Vagina (tissue), 2 donors: ENCODE measurements at places on chromosomes 4 and X.

GRCh38 chrX:20668550-20668949 is 401.8 kb upstream of the RPS6KA3 start:
- no peak for DNase-seq

DNA sequence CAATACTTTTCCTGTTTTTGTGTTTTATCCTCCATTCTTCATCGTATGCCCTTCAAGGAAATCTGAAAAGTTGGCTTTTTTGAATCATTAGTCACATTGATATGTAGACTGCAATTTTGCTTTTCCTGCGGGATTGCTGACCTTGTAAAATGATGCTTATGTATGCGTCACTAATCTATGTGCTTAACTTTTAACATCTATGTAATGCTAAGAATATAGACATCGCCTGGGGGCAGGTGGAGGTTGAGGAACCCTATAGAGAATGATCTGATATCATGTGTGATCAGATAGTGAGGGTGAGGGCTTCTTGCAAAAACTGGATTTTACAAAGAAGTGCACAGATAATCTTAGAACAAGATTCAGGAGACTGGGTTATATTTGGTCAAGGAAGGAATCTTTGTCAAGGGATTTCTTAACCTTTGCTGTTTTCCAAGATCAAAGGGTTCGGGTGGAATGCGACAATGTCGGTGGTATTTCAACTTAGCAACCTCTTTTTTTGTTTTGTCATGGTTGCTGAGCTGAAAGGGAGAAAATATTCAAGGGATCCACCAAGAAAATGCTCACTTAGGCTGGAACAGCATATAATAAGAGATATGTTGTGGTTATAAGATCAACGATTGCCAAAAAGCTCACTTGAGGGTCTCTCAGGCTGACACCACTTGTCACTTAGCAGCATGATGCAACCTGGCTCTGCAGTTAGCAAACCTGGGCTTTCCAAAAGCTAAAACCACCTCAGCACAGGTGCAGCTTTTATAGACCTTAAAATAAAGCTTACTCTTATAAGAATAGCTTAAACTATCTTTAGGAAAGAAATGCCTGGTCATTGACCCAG is 70.6 kb upstream of the PUDP start:
- DNase-seq, result no peak

DNA sequence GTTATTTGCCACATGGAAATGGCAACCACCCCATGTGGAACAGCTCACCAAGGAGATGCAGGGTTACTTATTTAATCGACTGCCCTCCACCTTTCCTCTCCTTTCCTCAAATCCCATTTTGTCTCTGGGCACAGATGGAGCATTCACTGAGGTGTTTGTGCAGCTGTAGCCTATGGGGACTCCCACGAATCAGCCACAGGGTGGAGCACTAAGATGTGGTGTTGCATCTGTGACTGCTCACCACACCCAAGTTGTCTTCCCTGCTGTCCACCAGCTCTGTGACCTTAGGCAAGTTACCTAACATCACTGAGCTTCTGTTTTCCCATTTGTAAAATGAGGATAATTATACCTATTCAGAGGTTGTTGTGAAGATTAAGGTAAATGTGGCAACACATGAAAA is 252.4 kb upstream of the CPEB2 start:
- no peak for DNase-seq

DNA sequence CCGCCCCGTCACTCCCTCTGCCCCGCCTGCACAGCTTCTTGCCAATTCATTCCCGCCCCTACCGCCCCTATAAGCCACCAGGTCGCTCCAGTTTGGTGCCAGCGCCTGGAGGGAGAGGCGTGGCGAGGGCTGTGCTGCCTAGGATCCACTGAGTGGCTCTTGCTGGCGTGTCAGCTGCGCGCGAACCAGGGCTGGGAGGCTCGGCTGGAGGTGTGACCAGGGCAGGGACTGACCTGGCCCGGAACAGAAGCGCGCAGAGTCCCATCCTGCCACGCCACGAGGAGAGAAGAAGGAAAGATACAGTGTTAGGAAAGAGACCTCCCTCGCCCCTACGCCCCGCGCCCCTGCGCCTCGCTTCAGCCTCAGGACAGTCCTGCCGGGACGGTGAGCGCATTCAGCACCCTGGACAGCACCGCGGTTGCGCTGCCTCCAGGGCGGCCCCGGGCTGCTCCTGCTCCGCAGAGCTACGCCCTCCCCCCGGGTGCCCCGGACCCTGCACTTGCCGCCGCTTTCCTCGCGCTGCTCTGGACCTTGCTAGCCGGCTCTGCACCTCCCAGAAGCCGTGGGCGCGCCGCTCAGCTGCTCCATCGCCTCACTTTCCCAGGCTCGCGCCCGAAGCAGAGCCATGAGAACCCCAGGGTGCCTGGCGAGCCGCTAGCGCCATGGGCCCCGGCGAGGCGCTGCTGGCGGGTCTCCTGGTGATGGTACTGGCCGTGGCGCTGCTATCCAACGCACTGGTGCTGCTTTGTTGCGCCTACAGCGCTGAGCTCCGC is at the start of gene GPR78:
GPR78 (plus strand) TSS at position 72 of the 773 bp plus-strand sequence; CDS start at position 663, 591 bp downstream.
- no peak for DNase-seq

DNA sequence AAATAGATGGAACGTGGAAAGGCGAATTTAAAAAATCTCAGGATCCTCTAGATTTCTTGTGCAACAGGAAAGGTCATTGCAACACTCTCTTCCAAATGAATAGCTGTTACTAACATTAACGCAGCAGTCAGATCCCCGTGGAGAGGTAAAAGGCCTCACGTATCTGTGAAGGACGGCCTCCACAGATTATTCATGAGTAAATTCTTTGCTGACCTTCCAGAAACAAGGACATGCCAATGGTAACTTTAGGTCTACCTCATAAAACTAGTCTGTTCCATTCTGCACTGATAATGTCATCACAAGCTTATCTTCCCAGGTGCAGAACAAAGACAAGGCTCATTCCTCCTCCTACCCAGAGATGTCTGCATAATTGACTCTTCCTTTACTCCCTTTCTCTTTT is 16.1 kb upstream of the REPS2 start:
- DNase-seq, result no peak

- no peak for DNase-seq
These were observed 7.4 kb upstream of the PAK3 start for GRCh38 chrX:111088628-111089027.

DNA sequence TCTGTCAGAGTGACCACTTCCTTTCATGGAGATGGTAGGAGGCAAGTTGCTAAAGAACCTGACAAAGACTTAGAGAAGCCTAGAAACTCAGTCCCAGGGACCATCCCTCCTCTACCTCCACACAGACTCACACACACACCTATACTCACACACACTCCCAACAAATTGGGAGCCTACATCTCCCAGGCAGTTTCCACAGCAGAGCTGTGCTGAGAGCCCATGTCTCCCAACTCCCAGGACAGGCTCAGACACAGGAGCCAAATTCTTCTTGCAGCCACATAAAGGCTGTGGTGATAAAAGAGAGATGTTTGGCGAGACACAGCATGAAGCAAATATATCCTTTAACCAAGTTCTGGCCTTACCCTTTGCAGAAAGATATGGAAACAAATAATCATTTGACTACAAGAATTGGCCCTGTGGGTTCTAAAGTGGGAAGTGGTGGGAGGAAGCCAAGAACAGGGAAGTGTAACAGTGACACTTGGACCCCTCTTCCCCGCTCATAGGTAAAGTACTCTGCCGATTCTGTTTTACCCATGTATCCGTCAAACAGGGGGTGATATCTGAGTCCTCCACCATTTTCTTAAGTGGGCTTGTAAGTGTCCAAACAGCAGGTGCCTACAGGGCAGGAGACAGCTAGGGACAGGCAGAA is 11.0 kb upstream of the IDS start:
- no peak for DNase-seq

DNA sequence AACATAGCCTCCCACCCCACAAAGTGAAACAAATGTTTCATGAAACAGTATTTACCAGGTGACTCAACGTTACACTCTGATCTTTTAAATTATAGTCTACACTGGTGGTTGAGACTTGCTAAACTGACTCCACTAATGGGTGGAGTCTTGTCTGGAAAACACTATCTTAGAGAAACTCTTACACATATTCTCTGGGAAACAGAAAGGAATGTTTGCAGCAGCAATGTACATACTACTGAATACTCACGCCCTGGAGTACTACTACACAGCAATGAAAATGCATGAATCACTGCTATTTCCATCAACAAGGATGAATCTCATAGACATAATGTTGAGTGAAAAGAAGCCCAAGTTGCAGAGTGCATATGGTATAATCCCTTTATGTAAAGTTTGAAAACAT is 208.5 kb upstream of the IGFBP7 start:
- DNase-seq, result no peak

- DNase-seq, result no peak
These were observed 114.0 kb upstream of the VEGFC start for GRCh38 chr4:176906709-176907108.

DNA sequence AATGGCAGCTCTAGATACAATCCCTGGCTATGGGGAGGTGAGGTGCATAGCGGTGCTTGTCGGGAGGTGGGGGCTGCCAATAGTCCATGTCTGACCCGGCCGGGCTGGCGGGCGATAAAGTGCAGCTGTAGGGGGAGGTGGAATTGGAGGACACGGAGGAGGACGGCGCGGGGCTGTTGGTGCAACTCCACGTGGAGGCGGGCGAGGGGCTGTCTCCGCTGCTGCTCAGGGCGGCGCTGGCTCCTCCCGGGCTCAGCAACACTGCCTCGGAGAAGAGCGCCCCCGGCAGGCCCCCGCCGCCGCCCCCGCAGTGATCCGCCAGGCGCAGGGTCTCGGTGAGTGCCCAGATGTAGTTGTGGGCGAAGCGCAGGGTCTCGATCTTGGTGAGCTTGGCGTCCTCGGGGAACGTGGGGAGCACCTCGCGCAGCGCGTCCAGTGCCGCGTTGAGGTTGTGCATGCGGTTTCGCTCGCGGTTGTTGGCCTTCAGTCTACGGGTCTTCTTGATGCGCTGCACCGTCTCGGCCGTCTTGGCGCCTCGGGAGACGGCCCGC is 1.3 kb downstream of the NEUROG2 start:
- no peak for DNase-seq

GRCh38 chr4:110361921-110362320 is 114.0 kb upstream of the ENPEP start:
- no peak for DNase-seq

DNA sequence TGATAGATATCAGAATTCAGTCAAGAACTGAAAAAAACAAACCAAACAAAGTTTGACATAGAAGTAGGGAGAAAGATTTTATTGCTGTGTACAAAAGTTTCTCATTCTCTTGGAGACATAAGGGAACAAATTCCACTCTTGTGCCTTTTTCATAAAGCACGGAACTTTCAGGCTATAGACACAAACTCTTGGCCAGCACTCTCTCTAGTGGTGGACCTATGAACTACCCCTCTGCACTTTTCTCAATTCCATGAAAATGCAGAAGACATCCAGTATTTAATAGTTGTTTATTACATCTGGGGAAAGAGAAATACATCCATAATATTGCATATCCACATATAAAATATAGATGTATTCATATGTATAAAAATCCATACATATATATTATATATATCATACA is 291.6 kb upstream of the HS3ST1 start:
- DNase-seq, result no peak

DNA sequence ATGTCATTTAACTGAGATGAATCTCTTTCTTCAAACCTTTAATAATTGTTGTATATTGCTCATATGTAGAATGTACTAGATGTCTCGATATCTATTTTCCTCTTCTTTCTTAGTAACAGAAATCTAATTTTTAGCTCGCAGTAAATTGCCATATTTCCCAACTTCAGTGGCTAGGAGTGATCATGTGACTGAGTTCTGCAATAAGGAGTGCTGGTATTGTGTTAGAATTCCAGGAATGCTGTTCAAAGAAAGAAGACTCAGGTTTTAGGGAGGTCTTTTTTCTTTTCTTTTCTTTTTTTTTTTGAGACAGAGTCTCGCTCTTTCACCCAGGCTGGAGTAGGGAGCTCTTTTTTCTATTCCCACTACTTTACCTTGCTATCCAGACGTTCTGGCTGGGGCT is 81.7 kb downstream of the SLC10A7 start:
- DNase-seq, result no peak

GRCh38 chr4:168907119-168907698 is 102.8 kb downstream of the CBR4 start:
- DNase-seq, result no peak

DNA sequence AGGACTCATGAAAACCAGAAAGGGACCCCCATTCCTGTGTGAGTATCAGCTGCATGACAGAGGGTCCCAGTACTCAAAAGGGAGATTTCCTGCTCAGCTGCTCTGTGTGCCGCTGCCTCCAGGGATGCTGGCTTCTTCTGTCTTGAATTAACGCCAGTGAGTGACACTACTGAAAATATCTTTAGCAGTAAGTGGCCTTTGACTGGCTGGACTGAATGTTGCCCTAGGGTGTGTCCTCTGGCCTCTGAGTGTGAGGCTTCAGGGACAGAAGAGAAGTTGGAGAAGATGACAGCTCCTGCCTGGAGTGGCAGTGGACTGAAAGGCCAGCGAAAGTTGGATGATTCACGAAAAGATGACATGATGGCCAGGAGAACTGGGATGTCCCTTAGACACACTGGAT is 95.4 kb downstream of the LIMCH1 start:
- no peak for DNase-seq

DNA sequence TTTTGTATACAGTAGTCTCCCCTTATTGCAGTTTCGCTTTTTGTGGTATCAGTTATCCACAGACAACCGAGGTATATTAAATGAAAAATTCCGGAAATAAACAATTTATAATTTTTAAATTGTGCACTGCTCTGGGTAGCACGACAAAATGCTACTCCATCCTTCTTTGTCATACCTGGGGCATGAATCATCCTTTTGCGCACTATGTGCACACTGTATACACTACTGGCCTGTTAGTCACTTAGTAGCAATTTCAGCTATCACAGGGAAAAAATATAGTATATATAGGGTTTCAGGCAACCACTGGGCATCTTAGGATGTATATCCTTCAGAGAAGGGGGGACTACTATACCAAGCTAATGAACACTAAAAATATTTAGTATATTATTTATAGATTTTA is 198.8 kb upstream of the FAT4 start:
- no peak for DNase-seq

DNA sequence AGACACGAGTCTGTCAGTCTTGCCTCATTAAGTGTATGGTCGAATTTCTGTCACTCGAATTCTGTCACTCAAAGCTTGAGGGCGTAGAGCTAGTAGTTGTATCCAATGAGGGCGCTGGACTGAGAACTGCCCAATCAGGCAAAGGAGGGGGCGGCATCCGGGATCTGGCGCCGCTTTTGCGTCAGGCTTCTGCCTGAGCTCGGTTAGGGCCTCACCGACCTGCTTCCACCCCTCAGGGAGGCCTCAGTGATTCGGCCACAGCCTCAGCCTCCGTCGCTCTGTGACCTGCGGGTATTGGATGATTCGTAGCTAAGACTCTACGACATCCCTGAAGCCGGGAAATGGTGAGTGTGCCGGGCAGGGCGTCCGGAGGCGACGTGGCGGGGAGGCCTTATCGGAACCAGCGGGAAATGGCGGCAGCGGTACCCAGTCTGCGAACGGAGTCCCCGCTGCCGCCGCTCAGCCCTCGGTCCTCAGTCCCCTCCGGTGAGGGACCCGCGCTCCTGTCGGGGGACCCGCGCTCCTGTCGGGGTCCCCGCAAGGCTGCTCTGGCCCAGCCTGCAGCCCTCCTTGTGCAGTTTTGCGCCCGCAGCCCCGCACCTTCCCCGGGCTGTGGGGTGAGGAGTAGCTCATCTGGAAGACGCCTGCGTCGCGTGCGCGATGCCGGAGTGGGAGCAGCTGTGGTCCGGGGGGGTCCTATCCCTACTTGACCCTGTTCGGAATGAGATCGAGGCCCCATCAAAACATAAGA is 88.3 kb downstream of the ZNF718 start:
- no peak for DNase-seq
